CD4-positive, alpha-beta T cell (primary cell): ENCODE measurements at places on chromosomes 12 and 14. TPM values are rescaled to one million over a fixed set of nuclear protein-coding genes. Genes with fewer than 3 reads are reported as not detected.

GRCh38 chr14:69325086-69325485, 65.1 kb downstream of the GALNT16 start:
- no peaks in the 10 kb centered on the region for H3K27me3 ChIP-seq
- H3K36me3 ChIP-seq, result no peaks in the 10 kb centered on the region
- no peaks in the 10 kb centered on the region for H3K4me1 ChIP-seq
- no peak overlapping the region for H3K4me3 ChIP-seq
- no peak for DNase-seq

DNA sequence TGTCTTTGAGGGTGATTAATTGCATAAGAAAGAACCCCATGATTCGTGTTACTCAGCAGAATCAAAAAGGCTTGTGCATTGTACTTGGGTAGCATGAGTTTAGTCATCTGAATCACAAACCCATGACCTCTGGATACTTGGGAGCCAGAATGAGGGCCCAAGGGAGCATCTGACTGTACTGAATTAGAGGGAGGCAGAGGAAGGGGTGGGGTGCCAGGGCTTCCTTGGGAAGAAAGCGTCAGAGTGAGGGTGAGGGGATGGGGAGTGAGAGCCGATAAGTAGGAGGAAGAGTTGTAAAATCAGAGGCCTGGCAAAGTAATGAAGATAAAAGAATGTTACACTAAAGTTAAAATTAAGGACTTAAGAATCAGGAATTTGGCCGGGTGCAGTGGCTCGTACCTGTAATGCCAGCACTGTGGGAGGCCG, 29.8 kb downstream of the GPRC5D start:
- H3K27ac ChIP-seq, result no peak overlapping the region
- no peaks in the 10 kb centered on the region for H3K27me3 ChIP-seq
- no peak for DNase-seq
- no peak overlapping the region for H3K4me3 ChIP-seq
- no peaks in the 10 kb centered on the region for H3K4me1 ChIP-seq

The VASH1 gene
- total RNA-seq, result 9.2 TPM

DNA sequence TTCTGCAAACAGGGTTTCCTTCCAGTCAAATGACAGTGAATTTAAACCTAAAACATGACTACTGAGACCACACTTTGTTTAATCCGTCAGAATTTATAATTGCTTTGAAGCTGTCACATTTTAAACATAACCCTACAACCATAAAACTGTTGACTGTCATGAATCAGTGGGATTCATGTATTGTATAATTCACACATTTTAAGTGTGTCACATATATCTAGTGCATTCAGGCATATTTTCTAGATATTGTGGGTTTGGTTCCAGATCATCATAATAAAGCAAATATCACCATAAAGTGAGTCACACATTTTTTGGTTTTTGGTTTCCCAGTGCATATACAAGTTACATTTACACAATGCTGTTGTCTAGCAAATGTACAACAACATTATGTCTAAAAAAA, 304.4 kb downstream of the TMEM132D start:
- H3K4me1 ChIP-seq, result no peaks in the 10 kb centered on the region
- no peak for DNase-seq
- H3K27ac ChIP-seq, result no peak overlapping the region
- H3K27me3 ChIP-seq, result no peaks in the 10 kb centered on the region

DNA sequence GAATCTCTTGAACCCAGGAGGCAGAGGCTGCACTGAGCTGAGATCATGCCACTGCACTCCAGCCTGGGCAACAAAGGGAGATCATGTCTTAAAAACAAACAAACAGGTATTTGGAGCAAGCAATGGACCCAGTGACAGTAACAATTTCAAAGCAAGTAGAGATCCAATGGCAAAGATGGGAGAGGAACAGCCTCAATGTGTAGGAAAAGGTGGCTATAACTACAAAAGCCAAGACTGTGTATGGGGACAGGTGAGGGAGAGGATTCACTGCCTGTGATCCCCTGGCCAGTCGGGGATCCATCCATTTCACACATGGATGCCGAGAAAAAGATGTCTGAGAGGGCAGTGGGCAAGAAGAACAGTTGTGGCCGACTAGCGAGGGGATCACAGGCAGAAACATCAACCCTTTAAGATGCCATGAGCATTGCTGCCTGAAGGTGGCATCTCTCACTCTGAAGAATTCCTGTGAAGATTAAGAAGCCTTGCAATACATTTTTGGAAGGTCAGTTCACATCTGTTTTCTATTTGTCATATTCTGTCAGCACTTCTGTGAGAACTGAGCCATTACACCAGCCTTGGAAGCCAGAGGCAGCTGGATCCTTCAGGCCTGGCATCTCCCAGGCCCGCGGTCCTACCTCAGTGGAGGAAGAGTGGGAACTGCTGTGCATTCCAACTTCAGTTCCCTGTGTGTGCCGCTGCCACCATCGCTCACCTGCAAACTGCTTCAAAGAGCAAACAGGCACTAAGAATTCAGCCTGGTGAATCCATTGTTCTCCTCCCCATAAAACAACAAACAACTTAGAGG, 54.5 kb upstream of the FRS2 start:
- no peaks in the 10 kb centered on the region for H3K4me1 ChIP-seq
- no peaks in the 10 kb centered on the region for H3K27me3 ChIP-seq
- no peaks in the 10 kb centered on the region for H3K36me3 ChIP-seq
- DNase-seq, result no peak
- no peak overlapping the region for H3K27ac ChIP-seq

DNA sequence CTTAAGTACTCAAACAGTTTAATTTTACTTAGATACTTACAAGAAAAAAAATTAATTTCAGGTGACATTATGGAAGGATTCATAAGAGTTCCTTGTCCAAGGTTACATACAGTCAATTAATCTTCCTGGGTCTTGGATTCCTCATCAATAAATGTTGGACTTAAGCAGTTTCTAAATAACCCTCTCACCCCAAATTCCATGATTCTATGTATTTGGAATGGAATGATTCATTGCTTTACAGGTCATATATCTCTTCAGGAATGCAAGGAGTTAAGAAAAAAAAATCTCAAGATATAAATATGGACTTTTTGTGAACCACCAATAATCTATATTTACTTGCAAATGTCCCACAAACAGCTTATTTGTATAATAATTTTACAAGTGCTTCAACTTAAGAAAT, 84.2 kb upstream of the BMP4 start:
- H3K27me3 ChIP-seq, result no peaks in the 10 kb centered on the region
- no peak overlapping the region for H3K4me3 ChIP-seq
- no peaks in the 10 kb centered on the region for H3K36me3 ChIP-seq
- no peak overlapping the region for H3K27ac ChIP-seq

GRCh38 chr12:1801303-1801975, 18.9 kb upstream of the LRTM2 start:
- no peaks in the 10 kb centered on the region for H3K27me3 ChIP-seq
- H3K36me3 ChIP-seq, result no peaks in the 10 kb centered on the region
- H3K4me1 ChIP-seq, result peaks cover 30% of the 10 kb centered on the region
- no peak overlapping the region for H3K27ac ChIP-seq
- H3K4me3 ChIP-seq, result no peak overlapping the region

The PAH gene
- total RNA-seq, result not detected

GRCh38 chr12:7075939-7076338, 15.4 kb downstream of the C1S start:
- no peaks in the 10 kb centered on the region for H3K27me3 ChIP-seq
- no peak overlapping the region for H3K27ac ChIP-seq
- H3K4me1 ChIP-seq, result no peaks in the 10 kb centered on the region
- H3K4me3 ChIP-seq, result no peak overlapping the region

DNA sequence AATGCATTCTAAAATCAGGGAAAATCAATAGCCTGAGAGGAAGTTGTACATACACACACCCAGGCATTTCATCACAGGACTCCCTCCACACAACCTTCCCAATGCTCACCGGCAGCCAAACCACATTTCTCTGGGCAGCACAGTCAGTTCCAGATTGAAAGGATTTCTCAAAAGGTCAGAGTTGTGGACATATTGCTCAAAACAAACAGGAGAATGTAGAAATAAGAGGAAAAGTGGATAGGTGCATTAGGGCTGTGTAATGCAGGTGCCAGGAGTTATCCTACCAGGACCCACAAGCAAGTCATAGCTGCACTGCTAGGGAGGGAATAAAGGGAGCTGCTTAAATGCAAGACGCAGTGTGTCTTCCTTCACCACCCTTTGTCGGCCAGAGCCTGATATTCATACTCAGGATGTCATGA, 62.9 kb downstream of the GCH1 start:
- no peak overlapping the region for H3K4me3 ChIP-seq
- no peak for DNase-seq
- no peak overlapping the region for H3K27ac ChIP-seq
- peaks cover 33% of the 10 kb centered on the region for H3K36me3 ChIP-seq
- H3K27me3 ChIP-seq, result no peaks in the 10 kb centered on the region
